ENCODE measurements at places on chromosomes 13 and 19.

DNA sequence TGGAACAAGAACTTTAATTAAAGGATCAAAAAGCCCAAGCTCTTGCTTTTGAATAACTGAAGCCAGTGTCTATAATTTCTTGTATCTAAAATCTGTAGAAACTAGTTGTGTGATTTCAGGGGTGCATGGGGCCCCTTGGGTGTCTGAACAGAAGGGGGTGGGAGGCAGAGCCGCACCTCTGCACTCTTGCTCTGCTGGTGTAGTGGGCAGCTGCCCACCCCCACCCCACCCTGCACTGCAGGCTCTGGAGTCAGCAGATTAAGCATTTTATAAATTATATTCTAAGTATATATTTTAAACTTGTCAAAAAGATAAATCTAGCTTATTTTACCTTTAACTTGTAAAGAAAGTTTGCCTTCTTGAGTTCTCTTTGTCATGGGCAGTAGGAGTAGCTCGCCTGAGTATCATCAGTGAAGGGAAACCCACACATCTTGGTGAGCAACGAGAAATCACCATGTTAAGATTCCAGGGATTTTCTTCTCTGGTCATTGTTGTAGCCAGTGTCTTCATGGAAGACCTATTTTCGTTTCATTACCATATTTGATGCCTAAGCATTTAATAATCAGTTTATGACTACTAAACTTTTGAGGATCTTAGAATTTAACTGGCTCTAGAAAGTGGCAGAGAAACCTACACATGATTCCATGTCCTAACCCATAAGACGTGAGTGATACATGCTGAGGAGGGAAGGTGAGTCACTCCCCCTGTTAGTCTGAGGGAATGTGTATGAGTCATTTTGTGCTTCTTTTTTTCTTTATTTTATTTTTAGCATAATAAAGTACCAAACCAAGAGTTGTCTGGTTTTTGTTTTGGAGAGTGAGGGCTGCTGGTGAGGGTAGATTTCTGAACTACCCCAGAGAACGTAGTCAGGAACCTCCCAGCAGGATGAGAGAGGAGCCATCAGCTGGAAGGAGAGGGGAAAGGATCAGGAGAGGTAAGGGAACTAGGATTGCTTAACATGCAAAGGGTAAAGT is 7.7 kb downstream of the UBE2L5 start:
- DNase-seq = no peak

GRCh38 chr19:45280471-45280961 is 29.4 kb downstream of the MARK4 start:
- no peak for DNase-seq

DNA sequence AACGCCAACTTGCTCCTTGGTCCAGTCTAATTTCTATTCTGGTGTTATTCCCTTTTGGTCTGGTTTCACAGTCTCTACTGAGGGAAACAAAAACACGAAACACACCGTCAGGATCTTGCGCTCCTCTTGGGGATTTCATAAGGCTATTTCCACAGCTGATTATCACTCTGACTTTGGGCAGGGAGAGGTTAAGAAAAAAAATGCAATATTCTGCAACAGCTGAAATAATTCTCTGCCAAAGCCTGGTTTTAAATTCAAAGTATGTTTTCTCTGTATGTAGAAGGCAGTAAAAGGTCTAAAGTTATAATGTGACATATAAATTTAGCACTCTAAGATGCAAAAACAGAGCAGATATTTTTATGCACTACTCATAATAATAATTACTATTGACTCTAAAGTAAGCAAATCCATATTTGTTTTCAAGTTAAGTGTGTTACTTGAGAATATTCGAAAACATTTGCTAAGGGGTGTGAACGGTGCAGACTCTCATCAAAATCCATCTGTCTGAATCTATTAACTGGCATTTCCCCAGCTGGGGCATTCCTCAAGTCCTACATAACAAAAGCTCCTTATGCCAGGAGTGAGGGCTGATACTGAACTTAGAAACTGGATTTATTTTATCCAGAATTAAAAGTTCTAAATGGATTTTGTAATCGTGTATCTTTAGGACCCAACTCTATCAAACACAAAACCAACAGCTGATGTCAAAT is 38.4 kb upstream of the STARD13 start:
- DNase-seq = no peak

DNA sequence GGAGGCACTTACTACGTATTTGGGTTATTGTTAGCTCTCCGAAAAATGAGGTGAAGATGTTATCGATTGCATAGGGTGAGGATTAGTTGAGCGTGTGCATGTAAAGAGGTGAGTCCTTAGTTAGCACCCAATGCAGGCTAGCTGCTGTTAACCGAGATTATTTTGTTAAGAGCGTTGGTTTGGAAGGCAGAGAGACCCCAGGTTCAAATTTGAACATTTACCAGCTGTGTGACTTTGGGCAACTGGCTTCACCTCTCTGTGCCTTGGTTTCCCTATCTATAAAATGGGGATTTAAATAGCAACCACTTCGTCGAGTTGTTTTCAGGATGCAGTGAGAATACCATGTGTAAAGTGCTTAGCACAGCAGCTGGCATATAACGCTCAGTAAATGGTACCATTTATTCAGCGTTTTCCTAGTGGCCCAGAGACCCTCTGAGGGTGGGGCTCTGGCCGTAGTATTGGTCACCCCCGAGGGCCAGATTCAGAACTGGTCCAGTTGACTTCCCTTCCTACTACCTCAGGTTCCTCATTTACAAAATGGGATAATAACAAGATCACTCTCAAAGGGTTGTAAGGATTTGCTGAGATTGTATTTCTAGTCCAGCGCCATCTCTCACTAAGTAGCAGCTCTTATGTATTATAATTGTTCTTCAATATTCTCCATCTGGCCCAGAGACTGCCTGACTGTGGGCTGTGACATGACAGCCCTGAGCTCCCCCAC is 887 bp downstream of the SIPA1L3 start:
- no peak for DNase-seq

- no peak for DNase-seq
Observed at GRCh38 chr13:30785191-30785850, 50.0 kb downstream of the ALOX5AP start.

GRCh38 chr13:98570929-98571372 is 6.0 kb downstream of the STK24 start:
- no peak for DNase-seq

- DNase-seq = no peak
Observed at GRCh38 chr13:42284068-42284467, 12.1 kb downstream of the AKAP11 start.

GRCh38 chr13:94259984-94260383 is 219.5 kb downstream of the DCT start:
- DNase-seq = no peak
